ENCODE measurements at places on chromosomes 2 and 18.

GRCh38 chr2:11128243-11128951 is 26.9 kb upstream of the SLC66A3 start:
- DNase-seq, result peak; percentile 45

GRCh38 chr2:211879323-211879722 is 659.3 kb downstream of the ERBB4 start:
- DNase-seq, result no peak

- no peak for DNase-seq
Measured at GRCh38 chr2:198322275-198322674, 517.9 kb downstream of the PLCL1 start.

GRCh38 chr2:100670232-100670631 is 107.4 kb downstream of the PDCL3 start:
- no peak for DNase-seq

- no peak for DNase-seq
Measured at GRCh38 chr2:1974397-1974796, 230.1 kb upstream of the PXDN start.

DNA sequence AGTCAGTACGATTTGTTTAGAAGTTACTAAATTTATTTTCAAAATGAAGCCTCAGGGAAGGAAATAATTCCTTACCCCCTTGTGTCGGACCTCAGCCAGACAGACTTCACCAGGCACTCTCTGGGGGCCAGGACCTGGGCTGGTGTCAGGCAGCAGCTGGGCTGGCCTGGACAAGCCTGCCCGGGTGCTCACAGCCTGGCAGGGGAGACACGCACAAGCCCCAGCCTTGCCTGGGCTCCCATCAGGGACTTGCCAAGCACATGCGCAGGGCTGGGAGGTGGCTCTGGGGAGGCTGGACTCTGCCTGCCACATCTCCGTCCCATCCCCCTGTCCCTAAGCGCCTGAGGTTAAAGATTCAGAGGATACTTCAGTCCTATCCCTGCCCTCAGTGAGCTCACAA is 56.8 kb upstream of the HS6ST1 start:
- no peak for DNase-seq

DNA sequence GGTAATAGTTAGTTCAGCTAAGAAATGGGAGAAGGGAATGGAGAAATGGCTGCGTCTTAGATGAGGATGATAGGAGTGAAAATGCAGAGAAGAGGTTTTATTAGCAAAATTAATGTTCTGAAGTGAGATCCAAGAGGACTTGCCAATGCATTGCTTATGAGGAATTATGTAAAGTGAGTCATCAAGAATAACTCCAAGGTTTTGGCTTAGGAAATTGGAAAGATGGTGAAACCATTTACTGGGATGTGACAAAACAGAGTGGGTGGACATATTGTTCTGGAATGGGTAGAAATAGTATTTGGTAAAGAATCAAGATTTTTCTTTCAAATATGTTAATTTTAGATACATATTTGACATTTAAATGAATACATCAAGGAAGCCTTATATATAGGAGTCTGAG is 306.6 kb upstream of the CYRIA start:
- no peak for DNase-seq

DNA sequence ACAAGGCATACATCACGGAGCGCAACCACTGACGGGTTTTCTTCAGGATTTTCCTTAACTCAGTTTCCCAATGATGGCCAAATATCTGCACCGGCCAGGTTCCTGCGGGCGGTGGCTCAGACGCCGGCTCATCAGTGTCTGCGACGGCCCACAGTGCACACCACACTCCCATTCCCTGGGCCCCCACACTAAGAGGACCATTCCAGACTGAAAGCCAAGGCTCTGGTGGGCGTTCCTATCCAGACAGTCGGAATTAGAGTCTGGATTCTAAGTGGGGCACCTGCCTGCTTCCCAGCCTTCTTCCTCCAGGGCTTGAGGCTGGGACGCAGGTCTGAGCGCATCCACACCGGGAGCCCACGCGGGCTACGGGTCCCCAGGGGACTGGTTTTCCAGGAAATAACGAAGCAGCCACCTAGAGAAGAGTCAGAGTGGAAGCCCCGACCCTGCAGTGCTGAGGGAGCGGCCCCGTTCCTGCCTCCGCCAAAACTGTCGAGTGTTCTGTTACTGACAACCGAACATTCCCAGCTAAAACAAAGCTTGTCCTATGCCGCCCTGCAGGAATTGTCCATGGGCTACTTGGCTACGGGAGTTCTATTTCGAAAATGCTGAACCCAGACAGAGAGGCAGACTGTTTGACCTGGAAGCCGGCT is 75.3 kb downstream of the TMEM18 start:
- DNase-seq, result no peak

GRCh38 chr2:215657844-215658243 is 222.0 kb upstream of the FN1 start:
- DNase-seq, result peak; percentile 95

GRCh38 chr2:11553661-11554398 is 20.0 kb downstream of the GREB1 start:
- DNase-seq, result peak; percentile 44

- no peak for DNase-seq
Measured at GRCh38 chr18:72868585-72869225, 918 bp upstream of the NETO1 start.
